Thyroid gland (tissue), 4 donors: ENCODE measurements at places on chromosomes 2 and 18. TPM values are rescaled to one million over a fixed set of nuclear protein-coding genes. Genes with fewer than 3 reads are reported as not detected.

TTC21B gene
- total RNA-seq: 34.6 TPM

MAP3K19 gene
- 0.15 TPM for total RNA-seq

ZBTB7C gene
- total RNA-seq: 47.6 TPM

IL36RN gene
- total RNA-seq: not detected

DNA sequence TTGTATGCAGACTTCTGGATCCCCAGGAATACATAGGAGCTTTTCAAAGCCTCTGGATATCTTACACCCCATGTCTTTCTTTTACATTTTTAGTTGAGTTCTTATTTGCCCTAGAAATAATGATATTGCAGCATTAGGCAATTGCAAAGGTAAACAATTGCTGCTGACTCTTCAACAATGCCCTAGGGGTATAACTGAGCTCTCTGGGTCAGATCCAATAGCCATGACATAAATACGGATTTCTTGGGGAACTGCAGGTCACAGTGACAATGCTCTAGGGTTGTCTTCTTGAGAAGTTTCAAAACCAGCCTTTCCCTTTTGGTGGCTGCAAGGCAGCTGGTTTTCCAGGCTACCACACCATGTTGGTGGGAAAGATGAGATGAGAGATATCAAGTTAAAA lies 16.5 kb upstream of the OR6B3 start:
- no peak for DNase-seq

- DNase-seq: no peak
These were observed 75.6 kb downstream of the COA5 start for GRCh38 chr2:98532756-98533155.

DNA sequence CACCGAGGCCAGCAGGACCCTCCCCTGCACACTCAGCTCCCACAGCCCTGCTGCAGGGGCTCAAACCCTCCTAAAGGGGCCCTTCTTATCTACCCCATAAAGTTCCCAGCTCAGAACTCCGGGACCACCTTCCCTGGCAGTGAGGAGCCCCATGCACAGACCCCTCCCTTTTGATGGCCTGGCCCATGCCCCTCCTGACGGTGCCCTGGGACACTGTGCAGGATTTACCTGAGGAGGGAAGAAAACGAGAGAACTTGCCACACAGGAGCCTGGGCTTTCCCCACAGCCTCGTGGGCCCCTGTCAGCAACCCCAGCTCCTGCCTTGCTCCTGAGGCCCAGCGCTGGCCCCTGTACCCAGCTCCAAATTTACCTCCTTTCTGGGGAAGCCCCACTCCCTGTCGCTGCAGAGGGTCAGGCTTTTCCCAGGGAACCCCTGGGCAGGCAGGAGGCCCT lies 206.3 kb upstream of the SALL3 start:
- DNase-seq: no peak

- DNase-seq: peak; percentile 91
These were observed 11.8 kb downstream of the MAPRE3 start for GRCh38 chr2:26982102-26982742.

DNA sequence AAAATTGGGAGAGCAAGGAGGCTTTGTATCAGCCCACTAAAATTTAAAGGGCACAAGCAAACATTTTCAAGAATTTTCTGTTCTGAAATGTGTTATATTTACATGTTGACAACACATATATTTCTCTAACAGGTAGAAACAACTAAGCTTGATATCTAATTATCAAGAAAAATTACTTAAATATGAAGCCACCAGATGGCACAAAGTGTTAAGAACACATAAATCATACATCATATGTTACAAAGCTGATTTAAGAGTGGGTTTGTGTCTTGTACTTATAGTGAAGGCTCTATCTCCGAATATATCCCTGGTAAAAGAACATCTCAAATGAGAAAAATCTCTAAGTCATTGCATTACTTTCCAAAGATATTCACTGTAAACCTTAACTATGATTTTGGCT lies 19.6 kb upstream of the CREB1 start:
- no peak for DNase-seq

LGALSL gene
- 8.7 TPM for total RNA-seq

DNA sequence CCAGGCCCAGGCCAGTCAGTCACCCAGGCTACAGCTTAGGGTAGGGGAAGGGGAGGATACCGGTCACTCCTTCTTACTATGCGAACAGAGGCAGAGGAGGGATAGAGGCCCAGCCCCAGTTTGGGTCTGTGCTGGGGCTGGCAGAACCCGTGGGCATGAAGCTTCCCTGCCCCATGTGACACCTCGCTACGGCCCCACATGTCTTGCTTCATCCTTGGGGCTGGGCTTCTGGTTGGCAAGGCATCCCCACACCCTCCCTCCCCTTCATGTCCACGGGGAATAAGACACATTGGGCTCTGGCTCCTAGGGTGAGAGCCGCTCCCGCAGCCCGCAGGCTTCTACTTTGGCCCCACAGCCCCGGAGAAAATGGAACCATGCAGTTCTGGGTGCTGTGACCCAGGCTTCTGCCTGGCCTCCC lies 32.4 kb downstream of the HS1BP3 start:
- no peak for DNase-seq

CFAP65 gene
- total RNA-seq: not detected

DNA sequence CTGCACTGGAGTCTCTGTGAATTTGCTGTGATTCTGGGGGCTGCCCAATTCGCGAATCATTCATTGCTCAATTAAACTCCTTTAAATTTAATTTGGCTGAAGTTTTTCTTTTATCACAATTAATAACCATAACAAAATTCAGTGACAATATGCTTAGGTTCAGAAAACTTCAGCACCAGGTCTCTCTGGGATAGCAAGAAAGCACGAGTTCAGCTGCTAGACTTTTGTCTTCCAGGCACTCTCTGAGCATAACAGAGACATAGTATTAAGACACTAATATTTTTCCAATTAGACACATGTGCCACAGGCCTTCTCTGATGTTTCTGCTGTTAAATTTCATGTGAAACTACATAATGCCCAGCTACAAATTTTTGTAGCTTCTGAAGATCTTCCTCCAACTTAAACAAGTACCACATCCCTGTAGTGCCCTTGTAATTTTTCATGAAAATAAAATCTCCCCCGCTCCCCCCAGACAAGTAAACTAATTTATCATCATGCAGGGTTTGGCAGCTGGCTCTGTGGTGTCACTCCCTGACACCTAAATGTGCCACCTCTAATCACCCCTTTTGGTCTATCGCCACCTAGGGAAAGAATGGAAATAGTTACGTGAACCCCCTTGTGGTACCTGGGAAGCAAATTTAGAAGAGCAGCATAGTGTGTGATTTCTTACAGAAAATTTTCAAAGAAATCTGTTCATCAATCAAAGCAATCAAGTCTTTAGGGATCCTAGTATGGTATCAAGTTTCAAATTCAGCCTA lies 94.1 kb downstream of the CSRNP3 start:
- DNase-seq: no peak

SKOR2 gene
- not detected for total RNA-seq

ZC3H8 gene
- 47.7 TPM for total RNA-seq

DNA sequence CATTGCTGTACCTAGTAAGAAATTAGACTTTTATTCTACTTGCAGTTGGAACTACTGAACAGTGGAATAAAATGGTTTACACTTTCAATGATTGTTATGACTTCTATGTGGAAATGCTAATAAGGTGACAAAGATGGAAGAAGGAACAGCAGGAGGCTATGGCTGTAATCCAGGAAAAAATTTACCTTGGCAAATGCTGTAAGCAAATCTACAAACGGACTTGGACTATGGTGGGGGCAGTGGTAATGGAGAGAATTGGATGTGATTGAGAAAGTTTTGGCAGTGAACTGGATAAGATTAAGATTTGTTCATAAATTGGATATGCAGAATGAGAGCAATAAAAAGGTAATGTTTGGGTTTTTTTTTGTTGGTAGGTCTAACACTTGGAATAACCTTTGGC lies 111.0 kb upstream of the ERBB4 start:
- no peak for DNase-seq

B4GALT6 gene
- 1.3 TPM for total RNA-seq

GRCh38 chr2:215883799-215884198 lies 129.6 kb downstream of the MREG start:
- DNase-seq: no peak

- no peak for DNase-seq
These were observed 289.2 kb downstream of the PHLPP1 start for GRCh38 chr18:63004466-63005089.

DYNAP gene
- total RNA-seq: not detected

DNA sequence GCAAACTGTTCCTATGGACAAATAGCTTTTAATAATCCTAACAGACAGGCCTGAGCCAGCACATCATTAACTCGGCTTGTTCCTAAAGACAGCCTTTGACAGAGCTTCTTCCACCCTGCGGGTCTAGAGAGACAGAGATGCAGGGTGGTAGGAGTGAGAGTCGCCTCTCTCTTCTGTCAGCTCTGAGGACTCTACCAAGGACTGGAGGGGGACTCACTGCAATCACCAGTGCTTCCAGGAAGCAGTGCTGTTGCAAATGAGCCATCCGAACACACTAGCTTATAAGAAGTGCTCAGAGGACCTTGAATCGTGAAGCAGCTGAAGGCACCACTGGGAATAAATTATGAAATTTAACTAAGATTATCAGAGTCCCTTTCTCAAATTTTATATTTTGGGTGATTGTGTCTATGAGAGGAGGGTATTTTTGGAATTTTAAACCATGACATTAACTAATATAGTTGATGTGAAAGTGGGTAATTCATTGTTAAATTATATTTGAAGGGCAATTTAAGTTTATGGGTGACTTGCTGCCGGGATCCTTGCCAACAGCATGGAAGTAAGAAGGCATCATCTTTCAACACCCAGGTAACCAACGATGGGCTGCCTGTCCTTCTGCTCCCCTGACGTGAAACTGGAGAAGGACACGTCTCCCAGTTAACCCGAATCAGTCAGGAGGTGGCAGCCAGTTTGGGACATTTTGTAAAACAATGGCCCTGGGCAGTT lies 43.6 kb upstream of the PXDN start:
- peak; percentile 15 for DNase-seq

EPAS1 gene
- 196 TPM for total RNA-seq

GRCh38 chr2:20227894-20228505 lies 3.1 kb upstream of the SDC1 start:
- no peak for DNase-seq

DNA sequence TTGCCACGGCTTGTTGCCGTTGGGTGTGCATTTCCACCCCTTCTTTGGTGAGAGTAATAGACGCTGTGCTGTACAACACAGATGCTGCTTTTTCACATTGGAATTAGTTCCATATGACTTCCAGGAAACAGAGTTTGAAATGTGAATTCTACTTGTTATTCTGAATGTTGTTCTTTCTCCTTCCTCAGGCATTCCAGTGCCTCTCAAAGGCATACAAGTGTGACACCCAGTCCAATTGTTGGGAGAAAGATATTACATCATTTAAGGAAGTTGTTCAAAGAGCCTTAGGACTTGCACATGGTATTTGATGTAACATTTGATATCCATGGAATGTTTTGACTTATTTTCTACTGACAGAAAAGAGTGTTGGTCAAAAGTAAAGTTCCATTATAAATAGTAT lies 134.4 kb upstream of the LTBP1 start:
- DNase-seq: peak; percentile 37

DNA sequence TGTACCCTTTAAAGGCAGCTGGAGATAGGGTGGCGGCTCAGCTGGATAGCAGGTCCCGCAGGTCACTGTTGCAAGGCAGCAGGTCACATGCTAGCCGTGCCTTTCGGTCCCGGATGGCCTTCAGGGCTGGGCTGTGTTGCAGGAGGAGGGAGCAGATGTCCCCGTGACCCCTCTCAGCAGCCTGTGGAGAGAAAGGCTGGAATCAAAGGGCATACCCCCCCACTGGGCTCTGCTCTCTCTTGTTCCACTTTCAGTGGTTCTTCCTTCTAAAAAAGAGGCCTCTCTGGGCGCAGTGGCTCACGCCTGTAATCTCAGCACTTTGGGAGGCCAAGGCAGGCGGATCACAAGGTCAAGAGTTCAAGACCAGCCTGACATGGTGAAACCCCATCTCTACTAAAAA lies 4.4 kb upstream of the ANKRD23 start:
- no peak for DNase-seq

DNA sequence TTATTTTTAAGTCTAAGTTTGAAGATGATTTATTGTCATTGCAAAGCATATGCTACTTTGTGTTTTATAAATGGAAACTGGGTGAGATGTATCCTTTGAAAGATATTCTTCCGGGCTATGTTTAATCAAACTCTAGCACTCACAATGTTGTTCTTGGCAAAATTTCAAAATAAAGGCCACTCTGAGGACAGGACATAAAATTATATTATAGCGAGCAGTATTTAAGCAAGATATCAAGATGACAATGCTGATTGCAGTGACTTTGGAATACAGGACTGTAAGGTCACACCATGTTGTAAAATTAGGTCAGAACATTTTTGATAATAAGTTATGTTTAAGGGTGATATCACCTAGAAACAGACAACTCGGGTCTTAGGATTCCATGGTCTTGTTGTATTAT lies 14.2 kb downstream of the RPRM start:
- DNase-seq: no peak

ELAC1 gene
- total RNA-seq: 20.3 TPM

SERPINB10 gene
- not detected for total RNA-seq

- DNase-seq: peak; percentile 87
These were observed 303.7 kb downstream of the PTGR3 start for GRCh38 chr18:74905247-74905646.

TXNDC2 gene
- total RNA-seq: not detected

DNA sequence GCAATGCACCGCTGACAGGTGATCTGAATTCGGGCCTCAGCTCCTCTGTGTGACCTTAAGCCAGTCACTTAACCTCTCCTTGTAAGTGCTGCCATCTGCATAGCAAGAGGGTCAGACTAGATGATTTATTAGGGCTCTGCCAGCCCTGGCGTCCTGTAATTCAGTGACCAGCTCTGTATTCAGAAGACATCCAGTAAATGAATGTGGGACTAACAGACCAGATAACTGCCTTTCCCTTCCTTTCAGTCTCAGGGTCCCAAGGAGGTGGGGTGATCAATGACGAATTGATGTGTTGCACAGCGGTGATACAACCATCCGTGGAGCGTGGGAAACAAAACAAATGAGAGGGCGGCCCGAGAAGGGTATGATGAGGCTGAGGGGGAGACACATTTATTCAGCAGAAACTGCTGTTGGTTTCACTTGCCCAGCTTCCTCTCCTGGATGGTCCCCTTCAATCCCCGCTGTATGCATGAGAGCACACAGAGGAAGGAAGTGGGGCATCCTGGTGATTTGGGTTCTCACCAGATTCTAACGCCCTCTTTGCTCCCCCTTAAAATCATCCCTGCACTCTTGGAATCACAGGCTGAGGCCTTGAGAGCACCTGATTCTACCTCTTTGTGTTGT lies 92.8 kb downstream of the VIT start:
- DNase-seq: no peak

CD8B2 gene
- total RNA-seq: not detected

GALNT13 gene
- 2.3 TPM for total RNA-seq

GRCh38 chr2:16033032-16033293 lies 92.6 kb downstream of the MYCN start:
- DNase-seq: no peak

- DNase-seq: peak; percentile 74
These were observed 40.6 kb upstream of the MRPL19 start for GRCh38 chr2:75605770-75606529.

DNA sequence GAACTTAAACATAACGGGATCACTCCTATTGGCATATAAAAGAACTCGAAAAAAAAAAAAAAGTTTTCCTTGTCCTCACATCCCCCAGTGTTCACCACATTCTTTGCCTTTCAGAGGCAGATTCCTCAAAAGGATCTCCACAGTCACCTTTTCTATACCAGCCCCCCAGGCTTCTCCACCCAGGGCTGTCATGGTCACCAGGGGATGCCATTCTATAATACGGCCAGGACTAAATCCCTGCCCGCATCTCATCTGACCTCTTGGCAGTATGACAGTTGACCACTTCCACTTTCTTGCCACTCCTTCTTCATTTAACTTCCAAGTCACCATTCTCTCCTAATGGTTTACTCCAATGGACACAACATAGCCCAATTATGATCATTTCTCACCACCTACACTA lies 29.3 kb downstream of the SOS1 start:
- DNase-seq: no peak

GRCh38 chr2:112255875-112256274 lies 1.0 kb upstream of the ZC3H8 start:
- DNase-seq: no peak
